Islet precursor cell (in vitro differentiated cells): ENCODE measurements at places on chromosomes 1 and 21.
A peak's percentile ranks its signal among the peaks of the same experiment; 100 is the strongest.

- no peak for DNase-seq
Observed at GRCh38 chr1:27891196-27891889, 19.0 kb downstream of the THEMIS2 start.

- no peak for DNase-seq
Observed at GRCh38 chr1:67566803-67567377, 118.1 kb upstream of the GADD45A start.

DNA sequence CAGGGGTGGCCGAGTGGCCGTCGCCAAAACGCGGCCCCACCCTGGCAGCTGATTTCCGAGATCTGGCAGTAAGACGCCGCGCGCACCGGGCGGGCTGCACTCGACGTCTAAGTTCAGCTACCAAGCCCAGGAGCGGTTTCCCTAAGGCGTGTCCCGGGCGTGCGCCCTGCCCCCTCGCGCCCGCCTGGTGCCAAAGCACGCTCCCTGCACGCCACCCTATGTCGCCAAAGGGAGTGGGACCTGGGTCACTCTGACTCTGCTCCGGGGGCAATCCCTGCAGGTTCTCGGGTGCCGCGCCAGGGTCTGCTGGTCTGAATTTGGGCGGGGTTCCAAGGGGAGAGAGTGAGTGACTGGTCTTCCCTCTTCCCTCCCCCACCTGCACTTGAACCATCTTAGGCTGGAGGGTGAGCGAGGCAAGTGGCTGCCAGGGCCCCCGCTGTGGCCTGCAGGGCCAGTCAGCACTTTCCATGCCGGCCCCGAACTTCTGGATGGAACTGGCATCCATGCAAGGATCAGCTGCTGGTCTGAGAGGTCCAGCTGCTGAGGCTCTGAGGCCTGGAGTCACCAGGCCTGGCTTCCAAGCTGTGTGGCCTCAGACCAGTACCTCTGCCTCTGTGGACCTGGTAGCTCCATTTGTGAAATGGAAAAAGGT lies at the start of gene LRRC38:
Gene LRRC38 (minus strand): TSS at position 109 of the 652 bp plus-strand sequence. CDS start 410 bp downstream, outside the sequence.
- DNase-seq, result peak; percentile 64

- DNase-seq, result no peak
Observed at GRCh38 chr1:44640200-44640853, 34.0 kb downstream of the TMEM53 start.

- no peak for DNase-seq
Observed at GRCh38 chr1:225655509-225656258, 2.8 kb upstream of the ENAH start.

DNA sequence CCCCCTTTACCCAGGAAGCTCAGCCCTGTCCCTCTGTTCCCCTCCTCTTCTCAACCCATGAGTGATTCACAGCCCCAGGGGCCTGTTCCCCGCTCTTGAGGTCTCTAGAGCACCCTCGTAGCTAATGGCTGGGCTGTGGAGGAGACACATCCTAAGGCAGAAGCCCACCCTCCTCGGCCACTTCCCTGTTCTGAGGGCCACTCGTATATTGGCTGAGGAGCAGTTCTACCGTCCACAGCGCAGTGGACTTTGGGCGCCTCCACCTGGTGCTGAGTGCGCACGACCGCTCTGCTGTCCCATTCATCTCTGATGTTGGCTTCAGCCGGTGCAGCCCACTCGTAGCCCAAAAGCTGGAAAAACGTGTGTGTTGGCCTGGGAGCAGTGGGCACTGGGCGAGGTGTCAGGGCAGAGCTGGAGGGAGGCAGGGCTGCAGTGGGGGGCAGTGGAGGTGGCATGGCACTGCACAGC lies 24.5 kb upstream of the PKP1 start:
- DNase-seq, result peak; percentile 48

GRCh38 chr1:33943978-33944377 lies 80.1 kb downstream of the HMGB4 start:
- no peak for DNase-seq

- DNase-seq, result peak; percentile 85
Observed at GRCh38 chr1:153572569-153573015, 6.9 kb upstream of the S100A2 start.

GRCh38 chr1:176843352-176844297 lies 320.9 kb downstream of the ASTN1 start:
- peak; percentile 64 for DNase-seq

DNA sequence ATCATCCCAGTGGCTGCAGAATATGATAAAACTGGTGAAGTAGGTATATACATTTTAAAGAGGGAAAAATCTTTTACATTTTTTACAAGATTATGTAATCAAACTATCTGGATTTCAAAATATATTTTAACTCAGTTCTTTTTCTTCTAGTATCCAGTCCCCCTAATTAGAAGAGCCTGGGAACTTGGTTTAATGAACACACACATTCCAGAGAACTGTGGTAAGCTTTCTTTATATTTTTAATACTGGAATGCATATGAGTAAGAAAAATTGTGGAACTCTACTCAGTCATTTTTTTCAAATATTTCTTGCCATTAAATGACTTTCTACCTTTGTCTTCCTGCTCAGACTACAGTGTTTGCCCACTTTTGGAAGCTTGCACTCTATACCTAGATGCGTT lies 8.2 kb downstream of the ACADM start:
- no peak for DNase-seq

- peak; percentile 84 for DNase-seq
Observed at GRCh38 chr1:218377143-218377660, 32.1 kb downstream of the TGFB2 start.

- DNase-seq, result no peak
Observed at GRCh38 chr1:222880587-222880986, 65.7 kb downstream of the DISP1 start.

DNA sequence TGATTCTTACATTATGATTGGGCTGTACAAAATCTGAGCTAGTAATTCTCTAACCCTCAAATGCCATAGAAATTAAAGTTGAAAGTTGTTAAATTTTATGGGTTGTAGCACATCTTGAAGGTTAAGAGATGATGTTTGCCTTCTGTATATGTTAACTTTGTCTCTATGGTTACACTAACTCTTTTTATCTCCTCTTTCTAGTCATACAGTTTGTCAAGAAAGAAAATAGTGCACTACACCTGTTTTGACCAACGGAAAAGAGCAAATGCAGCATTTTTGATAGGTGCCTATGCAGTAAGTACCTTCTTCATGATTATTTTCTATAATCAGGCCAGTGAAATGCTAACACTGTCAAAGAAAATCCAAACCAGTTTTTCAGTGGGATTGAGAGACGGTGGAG lies 38.2 kb downstream of the CDC14A start:
- DNase-seq, result no peak

DNA sequence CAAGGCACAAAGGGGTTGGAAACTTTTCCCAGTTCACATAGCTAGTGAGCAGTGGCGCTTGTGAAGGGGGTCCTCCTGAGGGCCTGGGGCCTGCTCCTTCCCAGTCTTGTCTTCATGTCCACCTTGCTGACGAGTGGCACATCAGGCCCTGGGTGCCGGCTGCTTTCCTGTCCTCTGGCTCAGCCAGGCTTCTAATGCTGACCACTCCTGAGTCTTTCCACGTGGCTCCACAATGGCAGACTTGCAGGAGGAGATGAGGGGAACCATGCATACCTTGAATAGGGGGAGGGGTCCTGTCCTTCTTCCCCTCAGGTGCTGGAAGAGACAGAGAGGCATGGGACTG lies 38.7 kb downstream of the MAPKAPK2 start:
- no peak for DNase-seq

- no peak for DNase-seq
Observed at GRCh38 chr21:29928537-29928936, 11.3 kb downstream of the GRIK1 start.

DNA sequence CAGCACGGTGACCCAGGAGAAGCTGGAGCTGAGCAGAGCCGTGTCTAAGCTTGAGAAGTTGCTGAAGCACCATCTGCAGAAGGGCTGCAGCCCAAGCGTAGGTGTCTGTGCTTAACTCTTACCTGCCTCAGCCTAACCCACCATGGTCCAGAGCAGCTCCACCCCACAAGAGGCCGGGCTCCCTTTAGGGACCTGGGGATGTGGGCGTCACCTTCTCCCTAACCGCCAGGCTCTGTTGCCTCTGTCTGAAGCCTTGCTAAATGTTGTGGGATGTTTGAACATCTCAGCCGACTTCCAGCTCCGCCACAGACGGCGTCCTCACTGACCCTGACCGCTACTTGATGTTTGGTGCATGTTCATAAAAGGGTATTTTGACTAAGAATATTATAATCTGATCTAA lies 20.4 kb upstream of the DIP2A start:
- DNase-seq, result no peak

DNA sequence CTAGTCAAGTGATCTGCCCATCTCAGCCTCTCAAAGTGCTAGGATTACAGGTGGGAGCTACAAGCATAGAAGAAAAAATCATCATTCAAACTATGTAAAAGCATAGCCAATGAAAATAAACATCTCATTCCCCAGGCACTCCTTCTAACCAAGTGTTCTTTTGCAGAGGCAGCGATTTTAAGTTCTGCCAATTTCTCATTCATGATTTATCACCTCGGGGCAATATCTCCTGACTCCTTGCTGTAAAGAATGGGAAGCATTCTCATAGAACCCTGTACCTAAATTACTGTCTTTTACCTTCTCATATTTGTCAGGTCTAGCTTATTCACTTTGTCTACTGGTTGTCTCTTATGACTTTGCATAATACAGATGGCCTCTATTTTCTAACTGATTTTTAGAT lies 32.5 kb upstream of the IVNS1ABP start:
- DNase-seq, result no peak

GRCh38 chr1:80402625-80403024 lies 1396.1 kb upstream of the ADGRL4 start:
- no peak for DNase-seq

DNA sequence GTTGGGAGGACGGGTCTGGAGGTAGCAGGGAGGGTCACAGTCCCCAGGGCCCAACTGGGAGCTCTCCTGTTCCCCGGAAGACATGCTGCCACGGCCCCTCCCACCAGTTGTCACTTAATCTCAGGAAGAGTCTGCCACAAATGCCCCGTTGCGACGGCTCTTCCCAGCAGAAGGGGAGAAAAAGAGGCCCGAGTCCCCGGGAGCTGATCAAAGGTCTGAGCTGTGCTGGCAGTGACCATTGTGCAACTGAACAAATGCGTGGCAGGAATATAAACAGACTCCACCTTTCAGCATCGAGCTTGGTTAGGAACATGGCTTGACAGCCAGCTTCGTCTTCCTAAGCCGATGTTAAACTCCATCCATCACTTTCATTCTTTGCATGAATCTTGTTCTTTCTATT lies 27.8 kb upstream of the ZBTB21 start:
- DNase-seq, result no peak

DNA sequence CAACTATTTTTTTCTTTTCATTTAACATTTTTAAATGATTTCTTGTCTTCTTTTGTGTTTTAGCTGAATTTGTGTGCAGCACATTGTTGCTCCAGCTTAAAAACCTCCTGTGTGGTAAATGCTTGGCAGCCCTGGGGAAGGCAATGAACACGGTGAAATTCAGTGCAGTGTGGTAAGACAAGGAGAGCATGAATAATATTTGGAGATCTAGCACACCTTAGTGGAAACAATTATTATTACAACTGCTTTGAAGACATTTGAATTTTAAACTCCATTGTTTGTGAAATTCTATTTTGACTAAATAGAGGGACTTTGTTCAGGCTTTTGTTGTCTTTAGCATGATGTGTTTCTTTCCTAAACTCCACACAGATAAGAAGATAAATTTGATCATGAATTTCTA lies 242.6 kb upstream of the CXADR start:
- peak; percentile 51 for DNase-seq

DNA sequence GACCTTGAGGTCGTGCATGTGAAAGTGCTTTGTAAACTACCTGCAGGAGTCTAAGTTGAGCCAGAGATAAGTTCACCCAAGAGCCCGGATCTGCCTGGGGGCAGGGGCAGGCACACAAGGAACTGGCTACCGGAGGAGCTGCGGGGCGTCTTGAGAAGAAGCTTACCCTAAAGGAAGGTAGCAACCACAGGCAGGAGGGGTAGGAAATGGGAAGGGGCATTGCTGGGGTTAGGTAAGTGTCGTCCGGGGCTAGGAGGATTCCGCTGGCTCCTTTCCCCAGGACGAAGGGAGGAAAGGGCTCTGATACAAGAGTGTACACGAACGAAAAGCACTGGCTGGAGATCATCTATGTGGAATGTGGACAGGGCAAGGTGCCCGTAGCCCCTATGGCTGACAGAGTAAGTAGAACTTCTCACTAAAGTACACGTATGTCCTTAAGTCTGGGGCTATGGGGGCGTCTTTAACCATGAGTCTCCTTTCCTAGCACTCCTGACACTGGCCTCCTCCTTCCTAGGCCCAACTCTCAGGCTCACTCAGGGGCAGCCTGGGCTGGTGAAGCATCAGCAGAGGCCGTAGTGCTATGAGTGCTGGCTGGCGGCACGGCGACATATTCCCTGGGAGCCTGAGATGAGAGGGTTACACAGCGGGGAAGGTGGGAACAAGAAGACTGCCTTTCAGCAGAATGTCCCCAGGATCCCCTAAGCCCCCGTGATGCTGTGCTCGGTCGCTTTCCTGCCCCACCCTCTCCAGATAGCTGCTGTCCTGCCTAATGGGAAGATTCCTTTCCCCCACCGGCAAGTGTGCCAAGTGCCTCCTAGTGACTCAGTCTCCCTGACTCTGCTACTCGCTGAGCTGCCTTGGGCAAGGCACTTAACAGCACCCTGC lies 9.1 kb upstream of the GALNT2 start:
- no peak for DNase-seq

DNA sequence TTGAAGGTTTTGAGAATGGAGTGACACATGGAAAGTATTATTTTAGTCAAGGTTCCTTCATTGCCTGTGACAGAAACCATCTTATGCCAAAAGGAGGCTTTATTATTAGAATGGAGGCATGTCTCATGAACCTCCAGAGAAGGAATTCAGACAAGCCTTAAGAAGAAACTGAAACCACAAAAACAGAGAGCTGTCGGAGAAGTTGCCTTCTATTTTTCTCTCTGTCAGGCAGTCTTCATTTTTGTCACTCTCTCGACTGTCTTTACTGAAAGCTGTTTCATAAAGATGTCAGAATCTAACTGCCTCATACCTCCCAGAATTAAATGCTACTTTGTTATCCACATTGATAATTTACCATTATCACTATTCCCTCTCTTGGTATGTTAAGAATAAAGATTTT lies 434.7 kb upstream of the ADGRL4 start:
- no peak for DNase-seq

DNA sequence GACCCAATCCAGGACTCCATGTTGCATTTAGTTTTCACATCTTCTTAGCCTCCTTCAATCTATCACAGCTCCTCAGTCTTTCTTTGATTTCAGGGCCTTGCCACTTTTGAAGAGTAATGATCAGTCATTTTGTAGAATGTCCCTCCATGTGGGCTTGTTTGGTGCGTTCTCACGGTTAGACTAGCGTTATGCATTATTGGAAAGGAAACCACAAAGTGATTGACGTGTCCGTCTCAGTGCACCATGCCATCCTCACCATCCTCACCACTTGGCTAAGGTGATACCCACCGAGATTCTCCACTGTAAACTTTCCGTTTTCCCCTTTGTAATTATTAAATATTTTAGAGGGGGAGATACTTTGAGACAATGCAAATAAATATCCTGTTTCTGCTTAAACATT lies 59.6 kb upstream of the OLIG2 start:
- DNase-seq, result no peak

GRCh38 chr1:156697481-156697880 lies 7.9 kb downstream of the CRABP2 start:
- no peak for DNase-seq
